ENCODE measurements at places on chromosomes 11 and 22.

- DNase-seq = peak; percentile 84
Measured at GRCh38 chr22:41285441-41285819, 557 bp downstream of the RANGAP1 start.

DNA sequence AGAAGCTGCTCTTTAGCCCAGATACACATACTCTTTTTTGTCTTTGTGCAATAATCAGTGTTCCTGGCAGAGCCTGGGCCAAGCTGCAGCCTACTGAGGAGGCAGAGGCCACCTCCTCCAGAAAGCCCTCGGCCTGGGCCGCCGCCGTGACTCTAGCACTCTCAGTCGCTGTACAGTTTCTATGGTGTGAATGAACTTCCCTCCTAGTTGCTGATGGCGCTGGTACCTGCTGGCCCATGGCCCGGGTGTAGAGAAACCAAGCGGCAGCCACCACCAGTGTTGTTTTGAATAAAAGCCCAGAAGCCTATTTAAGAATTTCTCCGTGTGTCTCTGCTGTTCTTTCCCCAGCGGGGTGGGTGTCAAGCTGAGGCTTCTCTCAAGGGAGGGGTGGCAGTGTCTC lies 118.9 kb downstream of the CACNA1I start:
- DNase-seq = no peak

- peak; percentile 31 for DNase-seq
Measured at GRCh38 chr11:61162092-61162941, 1.1 kb upstream of the VPS37C start.

DNA sequence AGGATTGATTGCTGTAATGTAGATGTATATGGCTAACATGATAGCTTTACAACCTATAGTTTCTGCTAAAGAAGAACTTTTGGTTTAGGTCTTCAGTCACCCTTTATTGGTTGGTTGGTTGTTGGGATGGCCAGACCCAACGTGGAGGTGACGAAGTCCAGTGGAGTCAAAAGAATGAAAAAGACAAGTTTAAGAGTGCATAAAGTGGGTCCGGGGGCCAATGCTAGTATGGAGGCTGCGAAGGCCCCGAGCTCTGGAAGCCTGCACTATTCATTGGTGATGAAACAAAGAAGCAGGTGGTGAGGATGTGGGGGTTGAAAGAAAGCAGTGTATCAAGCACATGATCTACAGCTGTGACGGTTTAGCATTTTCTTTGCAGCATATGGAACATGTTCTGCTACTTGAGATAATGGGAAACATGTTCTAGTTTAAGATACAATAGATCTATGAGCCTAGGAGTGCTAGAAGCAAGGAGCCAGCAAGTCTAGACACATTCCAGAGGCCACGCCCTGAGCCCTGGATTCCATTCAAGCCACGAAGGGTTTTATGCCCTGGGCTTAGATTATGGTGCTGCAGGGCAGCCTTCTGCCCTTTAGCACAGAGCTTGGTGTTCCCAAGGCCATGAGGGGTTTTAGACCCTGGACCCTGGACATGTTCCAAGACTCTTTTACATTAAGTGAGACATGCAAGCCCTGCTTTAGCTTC lies 6.3 kb downstream of the TCP11L1 start:
- DNase-seq = peak; percentile 52

GRCh38 chr11:69393865-69394233 lies 87.6 kb upstream of the LINC01488 start:
- DNase-seq = no peak

DNA sequence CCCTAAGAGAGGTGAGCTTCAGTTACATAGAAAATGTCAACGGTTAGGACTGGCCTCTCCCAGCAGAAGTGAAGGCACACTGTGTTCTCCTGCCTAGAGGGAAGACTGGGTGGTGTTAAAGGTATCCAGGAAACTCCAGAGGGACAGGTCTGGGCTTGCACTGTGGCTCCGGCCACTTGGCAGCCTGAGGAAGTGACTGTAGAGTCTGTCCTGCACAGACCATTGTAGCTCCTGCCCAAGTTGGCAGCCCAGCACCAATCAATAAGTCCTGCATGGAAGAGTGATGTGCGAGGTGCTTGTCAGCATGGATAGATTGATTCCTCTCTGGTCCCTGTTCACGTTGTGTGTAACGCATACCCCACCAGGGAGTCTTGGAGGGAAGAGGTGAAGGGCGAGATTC lies 284.8 kb downstream of the TENM4 start:
- DNase-seq = no peak

DNA sequence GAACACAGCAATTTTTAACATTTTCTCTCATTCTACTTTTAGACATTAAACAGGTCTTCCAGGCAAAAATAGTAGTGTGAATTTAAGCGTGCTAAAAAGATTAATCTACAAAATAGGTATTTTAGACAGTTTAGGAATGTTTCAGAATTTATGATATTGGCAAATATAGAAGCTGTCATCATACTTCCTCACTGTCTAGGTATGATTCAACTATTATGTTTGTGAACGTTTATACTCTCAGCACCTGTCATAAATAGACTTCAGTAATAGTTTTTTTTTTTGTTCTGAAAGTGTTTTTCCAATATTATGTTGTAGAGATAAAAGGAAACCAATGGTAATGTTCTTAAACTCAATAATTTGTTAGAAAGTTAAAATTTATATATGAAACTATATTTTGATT lies 103.0 kb downstream of the ARHGAP42 start:
- no peak for DNase-seq

DNA sequence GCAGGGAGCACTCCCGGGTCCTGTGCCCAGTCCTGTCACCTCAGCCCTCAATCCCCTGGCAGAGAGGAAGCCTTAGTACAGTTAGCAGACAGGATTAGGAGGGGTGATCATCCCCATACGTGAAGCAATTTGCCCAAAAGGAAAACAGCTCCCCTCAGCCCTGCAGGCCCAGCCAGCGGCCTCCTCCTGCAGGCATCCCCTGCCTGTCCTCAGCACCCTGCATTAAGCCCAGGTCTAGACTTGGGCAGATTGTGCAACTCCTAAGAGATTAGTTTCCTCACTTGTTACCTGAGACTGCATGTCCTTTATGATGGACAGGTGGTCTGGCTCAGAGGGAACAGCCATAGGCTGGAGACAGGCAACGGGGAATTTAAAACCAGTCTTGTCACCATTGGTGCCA lies 95.5 kb upstream of the TMEM45B start:
- no peak for DNase-seq

GRCh38 chr11:117876341-117877119 lies at the start of gene FXYD6:
Gene FXYD6 (minus strand): TSS chr11:117876658. CDS start chr11:117842776, 33,882 bp downstream.
- DNase-seq = peak; percentile 69

- no peak for DNase-seq
Measured at GRCh38 chr11:79417069-79417920, 23.5 kb downstream of the TENM4 start.

DNA sequence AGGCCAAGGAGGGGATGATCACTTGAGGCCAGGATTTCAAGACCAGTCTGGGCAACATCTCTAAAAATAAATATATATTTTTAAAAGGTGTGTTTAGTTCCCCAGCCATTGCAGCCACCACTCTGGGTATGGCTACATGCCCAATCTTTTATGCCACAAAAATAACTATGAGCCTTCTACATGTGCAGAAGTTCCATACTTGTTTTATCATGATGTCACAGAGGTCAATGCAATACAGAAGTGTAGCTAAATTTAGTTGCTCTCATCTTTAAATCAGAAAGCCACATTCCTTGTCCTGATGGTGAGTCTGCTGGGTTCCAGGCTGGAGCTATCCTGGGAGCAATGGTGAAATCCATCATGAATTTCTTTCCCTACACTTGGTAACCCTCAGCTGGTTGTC lies 436.3 kb downstream of the DYNC2H1 start:
- peak; percentile 79 for DNase-seq

- DNase-seq = no peak
Measured at GRCh38 chr11:73244589-73245240, 26.6 kb downstream of the P2RY2 start.

- peak; percentile 20 for DNase-seq
Measured at GRCh38 chr22:26756675-26757293, 99.4 kb downstream of the MIAT start.

DNA sequence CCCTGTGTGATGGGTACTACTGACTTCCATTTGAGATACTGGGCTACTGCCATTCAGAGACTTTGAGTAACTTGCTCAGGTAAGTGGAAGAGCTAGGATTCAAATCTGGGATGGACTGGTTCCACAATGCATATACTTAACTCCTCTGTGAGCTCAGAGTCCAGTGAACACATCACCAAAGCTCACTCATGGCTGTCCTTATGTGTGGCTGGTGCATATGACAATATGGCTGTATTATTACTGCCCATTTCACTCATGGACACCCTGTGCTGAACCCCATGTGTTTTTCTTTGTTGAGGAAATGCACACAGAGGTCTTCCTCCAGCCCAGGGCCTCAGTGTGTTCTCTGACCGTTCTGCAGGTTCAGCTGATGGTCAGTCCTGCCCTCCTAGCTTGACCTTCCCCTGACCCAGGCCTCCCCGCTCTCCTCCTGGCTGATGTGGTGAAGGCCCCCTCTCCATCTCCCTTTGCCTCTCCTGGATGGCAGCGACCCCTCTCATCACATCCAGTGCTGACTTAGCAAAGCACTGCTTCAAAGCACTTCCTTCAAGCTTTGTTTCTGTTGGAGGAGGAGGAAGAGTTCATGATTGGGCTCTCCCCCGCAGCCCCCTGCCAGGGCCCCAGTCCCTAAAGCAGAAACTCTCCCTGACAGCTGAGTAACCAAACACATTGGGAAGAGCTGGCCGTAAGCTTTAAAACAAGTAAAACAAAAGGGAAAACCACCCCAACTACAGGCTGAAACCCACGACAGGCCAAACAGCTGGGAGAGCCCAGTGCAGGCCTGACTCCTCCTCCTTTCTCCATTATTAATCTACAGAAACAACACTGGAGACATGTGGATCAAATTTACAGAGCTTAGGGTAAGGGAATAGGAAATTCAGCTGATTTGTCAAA lies 101.2 kb downstream of the NAT10 start:
- DNase-seq = peak; percentile 41

DNA sequence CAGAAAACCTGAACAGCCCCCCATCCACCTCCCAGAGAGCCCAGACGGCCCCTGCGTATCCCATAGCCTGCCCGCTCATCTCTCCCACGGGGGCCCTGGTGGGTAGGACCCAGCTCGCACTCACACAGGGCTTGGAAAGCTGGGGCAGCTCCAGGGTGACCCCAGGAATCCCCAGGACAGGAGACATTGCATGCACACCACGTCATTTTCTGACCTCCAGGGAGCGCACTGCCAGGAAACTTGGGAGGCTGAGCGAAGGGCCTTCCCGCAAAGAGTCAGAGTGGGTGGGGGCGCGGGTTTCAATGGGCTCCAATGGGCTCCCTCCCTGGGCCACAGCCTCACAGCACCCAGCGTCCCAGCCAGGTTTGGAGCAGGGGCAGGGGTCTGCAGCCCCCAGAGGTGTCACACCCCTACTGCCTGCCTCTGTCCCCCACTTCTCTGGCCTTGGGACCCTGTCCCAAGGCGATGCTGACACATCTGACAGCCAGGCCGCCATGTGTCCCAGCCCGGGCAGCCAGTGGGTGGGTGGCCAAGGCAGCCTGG lies 8.2 kb upstream of the SYT8 start:
- DNase-seq = peak; percentile 91

GRCh38 chr22:30445438-30446145 lies 20.0 kb downstream of the MTFP1 start:
- DNase-seq = no peak

DNA sequence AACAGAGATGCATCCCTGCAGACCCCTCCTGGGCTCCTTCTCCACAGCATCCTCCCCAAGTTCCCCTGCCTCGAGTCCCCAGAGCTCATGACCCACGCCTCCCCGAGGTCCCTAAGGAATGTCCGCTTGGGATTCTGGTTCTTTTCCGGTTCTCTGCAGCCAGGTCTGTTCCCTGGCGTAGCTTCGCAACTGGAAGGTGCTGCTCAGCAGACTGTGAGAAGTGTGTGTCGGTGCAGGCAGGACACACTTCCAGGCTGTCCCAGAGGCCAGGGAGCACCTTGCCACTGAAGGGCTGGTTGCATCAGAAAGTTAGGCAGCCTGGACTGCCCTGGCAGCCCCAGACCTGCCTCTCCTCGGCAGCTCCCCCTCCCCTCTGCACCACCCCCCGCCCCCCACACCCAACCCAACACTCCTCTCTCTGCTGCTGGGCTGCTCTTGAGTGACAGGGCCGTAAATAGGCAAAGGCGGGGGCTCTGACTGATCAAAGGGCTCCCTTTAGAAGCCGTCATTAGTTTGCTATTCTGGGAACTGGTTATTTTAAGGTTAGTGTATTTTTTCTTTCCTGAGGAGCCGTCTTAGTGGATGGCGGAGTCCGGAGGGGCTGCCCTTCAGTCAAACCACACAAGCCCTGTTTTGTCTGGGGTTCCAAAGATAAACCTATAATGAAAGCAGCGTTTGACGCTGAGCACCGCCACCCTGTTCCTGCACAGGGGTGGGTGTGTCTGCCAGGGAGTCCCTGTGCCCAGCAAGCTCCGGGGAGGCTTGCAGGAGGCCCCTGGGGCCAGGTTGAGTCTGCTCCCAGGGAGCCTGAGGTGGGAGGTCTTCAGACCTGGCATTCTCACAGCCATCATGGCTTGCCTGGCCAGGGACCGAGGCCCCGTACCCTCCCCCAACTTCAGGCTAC lies 88.6 kb upstream of the KCNQ1OT1 start:
- no peak for DNase-seq

DNA sequence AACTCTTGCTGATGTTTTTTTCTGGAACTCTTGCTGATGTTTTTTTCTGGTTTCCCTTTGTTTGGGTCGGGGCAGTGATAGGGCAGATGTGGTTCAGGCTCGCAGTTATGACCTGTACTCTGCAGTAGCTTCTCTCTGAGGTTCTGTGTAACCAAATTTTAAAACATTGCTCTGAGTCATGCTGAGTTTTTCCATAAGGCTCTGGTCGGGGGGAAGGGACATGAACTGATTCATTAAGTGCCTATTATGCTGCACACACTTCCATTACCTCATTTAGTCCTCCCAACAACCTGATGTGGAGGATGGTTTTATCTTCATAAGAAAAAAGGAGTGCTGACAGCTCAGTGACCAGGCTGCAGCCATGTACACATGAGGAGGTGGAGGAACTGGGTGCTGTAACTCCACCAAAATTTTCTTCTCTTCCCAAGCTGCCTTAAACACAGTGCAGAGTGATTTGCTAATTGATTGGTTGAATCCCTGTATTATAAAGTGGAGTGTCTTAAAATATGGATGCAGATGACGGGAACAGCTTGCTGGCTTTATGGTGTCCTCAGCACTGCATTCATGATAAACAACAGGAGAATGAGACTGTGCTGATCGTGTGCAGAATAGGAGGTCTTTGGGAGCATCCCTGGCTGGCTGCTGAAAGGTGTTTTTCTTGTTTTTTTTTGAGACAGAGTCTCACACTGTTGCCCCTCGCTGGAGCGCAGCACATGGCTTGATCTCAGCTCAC lies 19.1 kb downstream of the TNRC6B start:
- peak; percentile 72 for DNase-seq

Measured in myocyte (in vitro differentiated cells).